ENCODE measurements at places on chromosomes 16 and 17.

DNA sequence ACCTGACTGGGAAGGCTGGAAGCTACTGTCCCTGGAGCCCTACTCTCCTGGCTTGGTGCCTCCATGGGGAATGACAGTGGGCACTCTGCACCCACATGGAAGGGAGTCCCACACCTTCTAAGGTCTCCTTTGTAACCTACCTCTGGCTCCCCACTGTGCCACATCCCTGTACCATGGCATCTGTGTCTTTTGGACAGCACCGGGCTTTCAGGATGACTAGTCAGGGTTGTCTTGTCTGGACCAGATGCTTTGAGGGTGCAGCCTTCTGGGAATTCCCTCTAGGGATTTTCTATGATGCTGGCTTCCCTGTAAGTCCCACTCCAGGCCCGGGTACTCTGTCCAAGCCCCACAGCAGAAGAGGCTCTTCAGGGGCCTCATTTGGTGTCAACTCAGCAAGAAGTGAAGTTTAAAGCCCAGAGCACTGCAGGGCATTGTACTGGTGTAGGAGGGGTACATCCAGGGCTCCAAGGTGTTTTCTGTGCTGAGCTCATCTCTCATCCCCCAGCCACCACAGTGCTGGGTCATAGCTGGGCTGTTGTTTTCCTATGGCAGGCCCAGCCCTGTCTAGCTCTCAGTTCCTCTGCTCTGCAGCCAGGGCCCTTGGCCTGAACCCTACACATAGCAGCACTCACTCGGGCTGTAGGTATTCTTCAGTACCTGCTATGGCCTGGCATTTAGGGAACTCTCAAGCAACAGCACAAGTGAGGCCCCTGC is 255.3 kb downstream of the CPPED1 start:
- DNase-seq = no peak

GRCh38 chr17:51152766-51153209 is 571 bp upstream of the NME1 start:
- DNase-seq = no peak

DNA sequence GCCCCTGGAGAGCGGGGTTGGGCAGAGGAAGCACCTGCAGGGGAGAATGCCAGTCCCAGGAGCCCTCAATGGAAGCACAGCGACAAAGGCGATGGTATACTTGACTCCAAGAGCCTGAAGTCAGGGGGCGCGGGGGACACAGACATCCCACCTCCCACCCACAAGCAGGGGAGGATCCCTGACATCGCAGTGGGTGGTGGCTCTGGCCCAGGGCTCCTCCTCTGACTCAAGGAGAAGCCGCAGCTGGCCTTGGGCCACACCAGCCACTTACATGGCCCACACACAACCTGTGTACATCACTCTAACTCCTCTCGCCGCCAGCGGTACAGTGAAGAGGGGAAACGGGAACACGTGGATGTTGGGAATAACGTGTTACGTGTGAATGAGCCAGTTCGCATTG is 44.3 kb downstream of the FZD2 start:
- DNase-seq = no peak

GRCh38 chr17:8185582-8186445 is 4.2 kb downstream of the BORCS6 start:
- no peak for DNase-seq

DNA sequence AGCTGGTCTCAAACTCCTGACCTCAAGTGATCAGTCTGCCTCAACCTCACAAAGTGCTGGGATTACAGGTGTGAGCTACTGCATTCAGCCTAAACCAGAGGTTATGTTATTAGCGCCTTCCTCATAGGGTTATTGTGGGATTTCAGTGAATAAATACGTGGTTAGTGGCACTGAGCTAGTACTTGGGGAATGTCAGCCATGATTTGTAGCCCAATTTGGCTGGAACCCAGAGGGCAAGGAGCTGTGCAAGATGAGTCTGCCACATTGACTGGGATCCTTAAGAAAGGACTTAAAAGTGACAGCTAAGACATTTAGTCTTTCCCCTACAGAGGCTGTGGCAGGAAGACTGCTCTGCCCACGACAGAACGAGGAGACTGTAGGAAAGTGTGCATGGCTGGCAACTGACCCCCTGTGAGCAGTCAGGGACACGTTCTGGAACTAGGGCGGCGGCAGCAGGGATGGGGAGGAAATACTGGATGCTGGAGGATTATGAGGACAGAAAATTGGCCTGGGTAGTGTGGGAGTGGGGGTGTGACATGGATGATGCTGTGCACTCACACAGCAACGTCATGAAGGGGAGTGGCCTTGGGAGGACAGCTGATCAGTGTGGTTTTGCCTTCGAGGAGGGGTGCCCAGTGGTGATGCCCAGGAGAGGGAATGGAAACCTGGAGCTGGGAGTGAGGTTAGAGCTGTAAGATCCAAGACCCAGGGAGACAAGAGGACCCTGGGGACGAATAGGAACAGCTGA is 14.6 kb downstream of the ATP5PD start:
- DNase-seq = peak; percentile 22

DNA sequence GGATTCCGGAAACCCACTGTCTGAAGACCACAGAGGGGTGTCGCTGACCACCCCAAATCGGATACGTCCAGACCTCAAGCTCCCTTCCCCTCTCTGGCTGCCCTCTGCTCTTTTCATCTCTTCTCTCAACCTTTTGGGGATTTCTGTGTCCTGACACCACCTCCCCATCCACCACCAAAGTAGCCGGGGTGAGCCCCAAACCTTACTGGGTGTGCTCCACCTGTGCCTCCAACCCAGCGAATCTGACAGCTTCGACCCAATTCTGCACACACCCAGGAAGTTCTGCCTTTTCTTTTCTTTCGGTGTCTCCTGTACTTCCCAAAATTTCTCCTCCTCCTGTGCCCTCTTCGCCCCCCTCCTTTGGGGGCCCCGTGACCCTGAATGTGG is 534 bp downstream of the KCTD11 start:
- DNase-seq = no peak

DNA sequence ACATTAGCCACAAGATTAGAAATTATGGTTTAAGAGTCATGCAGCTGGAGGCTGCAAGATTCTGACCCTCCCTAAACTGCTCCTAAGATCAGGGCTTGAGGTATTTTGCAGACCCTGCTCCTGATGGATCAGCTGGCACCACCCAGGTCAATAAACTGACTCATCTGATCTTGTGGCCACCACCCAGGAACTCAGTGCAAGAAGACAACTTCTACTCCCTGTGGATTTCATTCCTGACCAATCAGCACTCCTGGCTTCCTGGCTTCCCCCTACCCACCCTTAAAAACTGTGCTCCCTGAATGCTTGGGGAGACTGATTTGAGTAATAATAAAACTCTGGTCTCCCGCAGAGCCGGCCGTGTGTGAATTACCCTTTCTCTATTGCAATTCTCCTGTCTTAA is 25.0 kb upstream of the MILR1 start:
- DNase-seq = no peak

DNA sequence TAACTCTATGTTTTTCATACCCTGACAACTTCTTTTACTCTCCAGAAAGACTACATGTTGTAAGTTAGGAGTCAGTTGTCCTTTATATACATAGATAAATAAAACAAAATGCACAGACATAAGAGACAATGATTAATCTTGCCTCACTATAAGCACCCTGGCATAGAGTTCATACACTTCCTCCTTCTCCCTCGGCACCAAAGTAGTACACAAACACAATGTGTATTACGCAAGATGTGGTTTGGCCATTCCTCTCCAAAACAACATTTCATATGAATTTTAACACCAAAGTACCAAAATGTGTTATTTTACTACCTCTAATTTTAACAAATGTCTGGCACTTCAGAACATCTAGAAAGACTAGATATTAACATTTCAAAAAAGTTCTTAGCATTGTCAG is 17.2 kb upstream of the SLFN11 start:
- no peak for DNase-seq

GRCh38 chr17:8123695-8124349 is at the start of gene HES7:
TSS of gene HES7 (minus strand) at chr17:8124106. CDS start at chr17:8124084, 22 bp downstream.
- no peak for DNase-seq

GRCh38 chr17:77496401-77496801 is 355.6 kb downstream of the SEC14L1 start:
- no peak for DNase-seq

DNA sequence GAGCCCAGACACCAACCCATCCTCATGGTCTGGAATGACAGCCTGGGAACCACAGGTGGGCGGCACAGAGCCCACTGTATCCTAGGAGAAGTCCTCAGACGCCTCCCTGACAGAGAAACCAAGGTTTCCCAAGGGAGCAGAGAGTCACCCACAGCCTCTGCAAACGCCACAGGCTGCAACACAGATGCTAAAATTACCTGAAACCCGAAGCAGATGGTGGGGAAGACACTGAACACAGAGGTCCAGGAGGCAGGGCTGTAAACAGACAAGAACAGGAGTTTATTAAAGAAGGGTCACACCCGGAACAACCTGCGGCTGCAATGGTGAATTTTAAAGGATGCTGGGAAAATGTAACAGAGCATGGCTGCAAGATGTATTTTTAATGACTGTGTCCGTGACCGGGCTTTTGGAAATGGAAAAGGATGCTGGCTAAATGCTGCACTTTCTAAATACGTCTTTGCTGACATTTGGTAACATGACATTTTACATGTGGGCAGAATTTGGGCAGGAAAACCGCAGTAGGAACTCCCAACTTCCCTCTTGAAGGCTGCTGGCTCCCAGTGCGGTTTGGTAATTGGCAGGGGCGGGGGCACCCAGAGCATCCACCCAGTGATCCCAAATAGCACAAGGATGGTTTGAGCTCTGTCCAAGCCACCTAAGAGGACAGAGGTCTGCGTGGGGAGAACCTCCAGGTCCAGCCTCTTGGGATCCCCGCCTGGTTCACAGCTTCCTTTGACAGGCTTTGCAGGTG is 13.1 kb downstream of the SLC38A8 start:
- DNase-seq = no peak

DNA sequence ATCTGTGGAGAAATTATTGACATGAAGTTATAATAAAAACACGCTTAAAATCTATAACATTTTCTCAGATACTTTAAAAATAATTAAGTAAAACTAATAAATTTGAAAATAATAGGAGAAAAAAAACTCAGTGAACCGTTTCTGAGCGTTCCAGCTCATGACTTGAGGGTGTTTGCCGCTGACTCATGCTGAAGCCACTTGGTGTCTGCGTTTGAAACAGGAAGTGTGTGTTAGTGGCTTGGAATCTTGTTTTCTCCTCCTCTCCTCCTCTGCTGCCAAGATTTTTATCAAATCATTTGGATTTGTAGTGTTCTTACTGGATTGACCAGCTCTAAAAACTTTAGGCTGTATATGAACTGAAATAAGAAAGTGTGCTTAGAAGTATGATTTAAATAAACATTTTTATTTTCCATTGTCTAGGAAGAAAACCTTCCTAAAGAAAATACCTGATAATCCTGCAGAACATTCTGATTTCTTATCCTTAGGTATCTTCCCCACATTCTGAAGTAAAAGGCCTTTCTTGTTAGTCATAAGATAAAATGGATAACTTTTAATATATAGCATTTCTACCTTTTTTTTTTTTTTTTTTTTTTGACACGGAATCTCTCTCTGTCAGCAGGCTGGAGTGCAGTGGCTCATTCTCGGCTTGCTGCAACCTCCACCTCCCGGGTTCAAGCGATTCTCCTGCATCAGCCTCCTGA is 30.8 kb downstream of the USP10 start:
- no peak for DNase-seq

DNA sequence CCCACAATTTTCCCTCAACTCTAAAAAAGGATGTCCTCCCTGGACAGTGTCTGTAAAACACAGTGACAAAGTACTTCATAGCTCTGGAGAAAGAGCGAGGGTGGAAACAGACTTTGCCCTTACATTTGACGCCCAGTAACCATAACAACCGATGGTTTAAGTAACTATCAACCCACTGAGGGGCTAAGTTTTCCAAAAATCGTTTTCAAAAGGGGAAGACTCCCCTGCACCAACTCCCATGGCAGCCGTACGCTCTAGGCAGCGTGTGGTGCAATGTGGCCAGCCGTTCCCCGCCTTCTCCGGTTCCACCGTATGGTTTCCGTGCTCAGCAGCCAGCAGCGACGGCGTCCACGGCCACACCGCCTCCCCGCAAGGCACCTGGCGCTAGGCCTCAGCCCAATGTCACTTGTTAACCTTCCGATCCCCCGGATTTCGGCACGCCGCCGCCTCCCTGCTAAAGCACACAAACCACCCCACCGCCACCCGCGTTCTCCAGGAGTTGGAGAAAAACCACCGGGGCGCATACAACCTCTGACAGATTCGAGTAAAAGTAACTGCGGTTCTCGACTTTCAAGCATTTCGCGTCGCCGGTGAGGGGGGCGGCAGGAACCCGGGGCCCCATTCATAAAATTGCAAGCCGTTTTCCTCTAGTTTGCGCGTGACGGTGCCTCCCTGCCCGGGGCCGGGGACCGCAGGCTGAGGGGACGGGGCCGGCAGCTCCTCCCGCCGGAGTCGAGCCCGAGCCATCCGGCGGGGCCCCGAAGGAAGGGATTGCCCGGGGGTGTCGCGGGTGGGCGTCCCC is 661 bp downstream of the TEX2 start:
- DNase-seq = no peak

- no peak for DNase-seq
Observed at GRCh38 chr17:80111702-80112470, 10.5 kb downstream of the GAA start.

DNA sequence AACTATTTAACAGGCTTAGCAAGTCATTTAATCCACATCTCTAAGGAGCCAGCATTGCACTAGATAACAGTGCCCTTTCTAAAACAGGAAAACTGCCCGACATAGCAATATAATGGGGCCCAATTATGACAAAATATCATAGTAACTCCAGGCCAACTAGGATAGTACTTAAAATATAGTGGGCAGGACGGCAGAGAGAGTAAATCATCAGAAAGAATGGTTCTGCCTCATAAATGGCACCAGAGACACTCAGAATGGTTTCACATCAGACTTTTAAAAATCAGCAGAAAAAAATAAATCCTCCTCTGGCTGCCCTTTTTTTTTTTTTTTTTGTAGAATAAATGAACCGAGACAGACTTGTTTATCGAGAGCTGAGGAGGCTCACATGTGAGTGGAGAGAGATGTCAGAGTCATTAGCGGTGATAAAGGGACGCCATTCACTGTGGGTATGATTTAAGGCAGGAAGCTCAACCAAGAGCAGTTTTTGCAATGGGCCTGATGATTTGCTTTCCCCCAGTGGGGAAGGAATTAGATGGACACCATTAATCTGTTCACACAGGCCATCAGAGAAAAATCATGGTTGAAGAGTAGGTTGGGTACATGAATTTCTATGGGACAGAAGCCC is 62.6 kb downstream of the CPPED1 start:
- no peak for DNase-seq

GRCh38 chr16:19967963-19968362 is 83.3 kb upstream of the GPRC5B start:
- no peak for DNase-seq

DNA sequence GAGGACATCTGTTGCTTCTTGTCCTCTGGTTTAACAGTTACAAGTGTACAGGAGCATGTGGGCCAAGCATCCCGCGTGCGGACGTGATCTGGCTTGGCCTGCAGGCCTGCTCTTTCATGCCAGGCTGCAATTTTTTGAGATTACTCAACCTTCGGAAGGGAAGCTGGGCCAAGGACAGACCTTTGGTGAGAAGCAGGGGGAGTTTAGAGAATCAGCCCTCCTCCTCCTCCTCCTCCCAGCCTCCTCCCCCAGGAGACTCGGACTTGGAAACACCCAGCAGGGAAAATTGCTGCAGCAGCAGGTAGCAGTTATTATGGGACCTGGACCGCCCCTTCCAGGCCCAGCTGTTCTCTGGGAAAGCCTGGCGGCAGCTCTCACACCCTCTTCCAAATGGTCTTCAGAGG is 5.1 kb upstream of the KLHL36 start:
- no peak for DNase-seq

GRCh38 chr17:6388416-6388815 is 46.5 kb downstream of the AIPL1 start:
- no peak for DNase-seq
